ENCODE measurements at places on chromosomes 1 and 21.
A peak's percentile ranks its signal among the peaks of the same experiment; 100 is the strongest.

DNA sequence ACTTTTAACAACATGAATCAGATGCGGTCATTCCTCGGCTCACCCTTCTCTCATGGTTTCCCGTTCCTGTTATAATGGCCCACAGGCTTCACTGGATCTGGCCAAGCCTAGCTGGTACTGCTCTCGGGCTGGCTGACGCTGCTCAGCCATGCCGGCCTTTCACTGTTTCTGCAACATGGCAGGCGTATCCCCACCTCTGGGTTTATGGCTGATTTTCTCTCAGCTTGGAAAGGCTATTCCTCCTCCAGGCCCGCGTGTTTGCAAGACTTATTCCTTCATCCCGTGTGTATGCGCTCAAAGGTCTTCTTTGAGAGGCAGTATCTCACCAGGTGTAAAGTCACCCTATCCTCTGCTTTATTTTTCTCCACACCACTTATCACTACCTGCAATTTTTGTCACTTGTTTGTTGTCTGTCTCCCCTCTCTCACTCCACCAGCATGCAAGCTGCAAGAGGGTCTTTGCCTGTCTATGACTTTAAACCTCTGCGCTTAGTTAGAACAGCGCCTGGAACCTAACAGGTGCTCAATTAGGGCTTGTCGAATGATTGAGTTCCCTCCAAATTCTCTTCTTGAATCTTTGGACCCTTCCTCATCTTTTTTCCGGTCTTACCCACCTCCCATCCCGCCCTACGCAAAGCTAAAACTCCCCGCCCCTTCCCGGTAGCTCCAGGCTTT, 491 bp upstream of the RAP1A start:
- no peak for DNase-seq

GRCh38 chr1:2346691-2347408, 44.5 kb downstream of the MORN1 start:
- no peak for DNase-seq

GRCh38 chr21:39373634-39374033, 24.7 kb upstream of the HMGN1 start:
- DNase-seq: peak; percentile 68

GRCh38 chr1:164644774-164645644, 86.0 kb downstream of the PBX1 start:
- no peak for DNase-seq

DNA sequence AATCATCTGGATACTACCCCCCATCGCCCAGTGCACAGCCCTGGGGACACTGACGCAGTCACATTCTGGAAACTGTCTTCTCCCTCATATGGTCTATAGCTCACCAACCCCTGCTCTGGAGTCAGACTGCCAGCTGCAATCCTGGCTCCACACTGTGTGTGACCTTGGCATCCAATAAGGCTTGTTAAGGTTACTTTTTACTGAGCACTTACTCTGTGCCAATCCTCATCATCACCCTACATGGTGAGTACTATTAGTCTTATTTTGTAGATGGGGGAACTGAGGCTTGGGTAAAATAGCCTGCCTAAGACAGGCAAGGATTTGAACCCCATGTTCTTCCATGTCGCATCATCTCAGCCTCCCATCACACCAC, 34.9 kb downstream of the AHDC1 start:
- no peak for DNase-seq

- peak; percentile 31 for DNase-seq
Measured at GRCh38 chr1:198909973-198910372, 271.1 kb downstream of the PTPRC start.

DNA sequence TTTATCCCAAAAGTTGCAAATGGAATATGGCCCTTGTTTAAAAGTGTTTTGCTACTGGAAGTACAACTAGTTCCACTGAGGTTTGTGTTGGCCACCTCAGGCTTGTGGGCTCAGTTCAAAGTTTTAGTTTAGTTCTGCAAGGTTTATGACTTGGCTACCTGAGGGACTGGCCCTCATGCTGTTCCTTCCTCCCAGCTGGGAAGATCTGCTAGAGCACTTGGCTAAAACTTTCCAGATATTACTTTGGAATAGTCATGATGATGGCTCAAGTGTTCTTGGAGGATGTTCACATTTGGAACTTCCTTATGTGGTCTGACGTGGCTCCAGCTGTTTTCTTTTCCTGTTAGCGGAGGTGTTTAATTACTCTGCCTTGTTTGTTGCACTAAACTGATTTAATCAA, 110.2 kb upstream of the IVNS1ABP start:
- no peak for DNase-seq

- DNase-seq: no peak
Measured at GRCh38 chr1:89806616-89807015, 14.2 kb upstream of the LRRC8D start.

DNA sequence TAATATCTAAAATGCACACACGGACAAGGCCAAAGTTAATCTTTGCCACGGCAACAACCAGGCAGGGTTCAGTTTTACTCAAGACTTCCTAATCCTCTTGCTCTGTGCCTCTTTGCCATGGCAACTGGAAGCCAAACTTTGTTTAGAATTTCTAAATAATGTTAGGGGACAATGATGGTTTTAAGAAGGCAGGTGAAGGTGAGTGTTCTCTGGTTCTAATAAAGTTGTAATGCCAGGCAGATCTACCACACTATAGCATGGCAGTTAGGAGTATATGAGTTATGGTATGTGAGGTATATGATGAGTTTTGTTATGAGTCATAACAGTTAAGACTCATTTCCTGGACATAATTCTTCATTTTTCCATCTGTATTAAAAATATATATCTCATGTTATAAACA, 2.7 kb downstream of the PTPRC start:
- no peak for DNase-seq

DNA sequence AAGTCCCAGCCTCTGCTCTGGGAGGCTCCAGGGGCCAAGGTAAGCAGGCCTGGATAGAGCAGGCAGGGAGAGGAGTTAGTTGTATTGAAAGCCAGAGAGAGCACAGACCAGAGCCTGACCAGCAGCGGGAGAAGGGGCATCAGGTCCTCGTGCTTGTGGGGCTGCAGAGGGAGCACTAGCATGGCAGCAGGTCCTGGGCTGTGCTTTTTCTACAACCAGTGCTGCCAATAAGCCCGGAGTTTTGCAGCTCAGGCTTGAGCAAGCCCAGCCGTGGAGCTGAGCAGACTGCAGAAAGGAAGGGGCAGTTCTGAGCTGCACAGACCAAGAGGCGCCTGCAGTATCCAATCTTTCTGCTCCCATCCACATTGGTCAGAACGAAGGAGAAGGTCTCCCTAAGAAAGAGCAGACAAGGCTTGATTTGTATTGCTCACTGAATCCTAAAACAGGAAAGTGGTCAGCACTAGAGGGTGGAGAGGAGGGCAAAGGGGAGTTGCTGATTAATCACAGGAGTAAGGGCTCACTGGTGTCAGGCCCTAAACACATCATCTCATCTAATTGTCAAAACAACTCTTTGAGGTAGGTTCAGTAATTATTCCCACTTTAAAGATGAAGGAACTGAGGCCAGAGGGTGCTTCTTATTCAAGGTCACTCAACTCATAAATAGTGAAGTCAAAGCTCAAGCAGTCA, 2.7 kb downstream of the DENND2D start:
- no peak for DNase-seq

- no peak for DNase-seq
Measured at GRCh38 chr21:37232274-37233018, 34.7 kb downstream of the VPS26C start.

DNA sequence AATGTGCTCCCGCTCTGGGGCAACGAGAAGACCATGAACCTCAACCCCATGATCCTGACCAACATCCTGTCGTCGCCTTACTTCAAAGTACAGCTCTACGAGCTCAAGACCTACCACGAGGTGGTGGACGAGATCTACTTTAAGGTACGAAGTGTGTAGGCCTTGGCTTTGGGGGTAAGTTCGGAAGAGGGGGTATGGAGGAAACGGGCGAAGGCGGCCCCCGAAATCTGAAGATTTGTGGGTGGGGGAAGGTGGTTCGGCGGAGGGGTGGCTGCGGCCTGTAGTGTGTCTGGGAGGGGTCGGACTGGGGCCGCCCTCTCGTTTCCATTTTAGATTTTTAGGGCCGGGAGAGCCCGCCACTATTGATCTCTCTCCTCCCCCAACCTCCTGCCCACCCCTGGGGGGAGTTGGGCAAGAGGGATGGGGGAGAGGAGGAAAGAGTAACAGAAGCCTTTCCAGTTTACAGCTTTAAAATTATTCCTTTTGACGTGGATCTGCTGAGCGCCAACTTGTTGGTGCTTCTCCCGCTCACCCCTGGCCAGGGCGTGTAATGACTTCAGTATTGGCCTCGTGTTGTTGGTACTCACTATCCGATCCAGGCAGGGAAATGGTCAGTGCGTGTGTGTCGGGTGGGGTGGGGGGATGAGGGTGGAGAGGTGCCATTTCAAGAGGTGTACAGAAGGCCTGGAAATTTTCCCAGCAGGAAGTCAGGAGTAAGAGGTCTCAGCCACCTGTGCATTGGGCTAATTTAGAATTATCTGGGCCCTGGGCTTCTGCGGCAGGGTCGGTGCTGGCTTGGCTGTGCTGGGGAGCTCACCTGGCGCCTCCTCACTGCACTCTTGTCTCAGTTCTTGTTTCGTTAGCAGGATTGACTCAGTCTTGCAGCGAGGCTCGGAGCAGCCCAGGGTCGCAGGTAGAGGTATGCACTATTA, 880 bp downstream of the PRPF38B start:
- DNase-seq: peak; percentile 69

- no peak for DNase-seq
Measured at GRCh38 chr1:232473324-232473723, 156.6 kb downstream of the SIPA1L2 start.
